ENCODE measurements at places on chromosomes 1 and 21. TPM values are rescaled to one million over a fixed set of nuclear protein-coding genes. Genes with fewer than 3 reads are reported as not detected.

- H3K4me1 ChIP-seq, result peaks cover 12% of the 10 kb centered on the region
- DNase-seq, result no peak
- no peak overlapping the region for H3K4me3 ChIP-seq
- no peak overlapping the region for H3K27ac ChIP-seq
- H3K36me3 ChIP-seq, result no peaks in the 10 kb centered on the region
Observed at GRCh38 chr1:23989263-23989662, 9.1 kb upstream of the SRSF10 start.

DNA sequence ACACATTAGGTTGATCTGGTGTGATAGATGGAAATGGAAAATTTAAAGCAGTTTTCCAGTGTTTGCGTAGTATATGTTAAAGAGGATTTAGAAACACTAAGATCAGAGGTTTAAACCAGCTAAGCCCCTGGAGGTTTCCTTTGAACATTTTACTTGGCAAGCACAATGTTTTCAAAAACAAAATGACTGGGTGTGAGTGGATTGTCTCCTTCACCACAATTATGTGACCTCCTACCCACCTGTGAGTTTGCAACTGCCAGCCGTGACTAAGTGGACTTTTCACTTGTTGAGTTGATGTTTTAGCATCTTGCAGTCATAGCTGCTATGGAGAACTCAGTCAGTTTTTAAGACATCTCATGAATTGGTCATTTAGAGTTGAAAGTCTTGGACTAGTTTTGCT is 4.7 kb downstream of the CCDC190 start:
- H3K27me3 ChIP-seq, result no peaks in the 10 kb centered on the region
- peaks cover 5% of the 10 kb centered on the region for H3K4me1 ChIP-seq
- no peak for DNase-seq

The LEFTY1 gene
- total RNA-seq, result not detected

DNA sequence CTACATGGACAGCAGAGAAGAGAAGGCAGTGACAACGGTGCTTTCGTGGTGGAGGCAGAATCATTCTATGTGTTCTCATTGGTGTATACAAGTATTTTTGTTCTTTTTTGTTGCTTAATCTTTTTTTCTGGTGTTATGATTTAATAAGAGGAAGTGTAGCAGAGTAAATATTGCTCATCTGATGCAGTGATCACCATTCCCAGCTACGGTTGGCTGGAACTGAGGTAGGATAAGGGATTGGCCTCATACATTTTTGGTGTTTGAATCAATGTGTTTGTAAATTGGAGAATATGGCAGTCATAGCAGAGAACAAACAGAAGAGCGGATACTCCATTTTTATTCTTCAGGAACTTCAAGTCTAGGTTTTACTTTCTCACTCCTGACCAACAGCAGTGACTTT is 76.6 kb downstream of the UBE2U start:
- no peak for DNase-seq
- no peaks in the 10 kb centered on the region for H3K27me3 ChIP-seq
- no peaks in the 10 kb centered on the region for H3K4me1 ChIP-seq

DNA sequence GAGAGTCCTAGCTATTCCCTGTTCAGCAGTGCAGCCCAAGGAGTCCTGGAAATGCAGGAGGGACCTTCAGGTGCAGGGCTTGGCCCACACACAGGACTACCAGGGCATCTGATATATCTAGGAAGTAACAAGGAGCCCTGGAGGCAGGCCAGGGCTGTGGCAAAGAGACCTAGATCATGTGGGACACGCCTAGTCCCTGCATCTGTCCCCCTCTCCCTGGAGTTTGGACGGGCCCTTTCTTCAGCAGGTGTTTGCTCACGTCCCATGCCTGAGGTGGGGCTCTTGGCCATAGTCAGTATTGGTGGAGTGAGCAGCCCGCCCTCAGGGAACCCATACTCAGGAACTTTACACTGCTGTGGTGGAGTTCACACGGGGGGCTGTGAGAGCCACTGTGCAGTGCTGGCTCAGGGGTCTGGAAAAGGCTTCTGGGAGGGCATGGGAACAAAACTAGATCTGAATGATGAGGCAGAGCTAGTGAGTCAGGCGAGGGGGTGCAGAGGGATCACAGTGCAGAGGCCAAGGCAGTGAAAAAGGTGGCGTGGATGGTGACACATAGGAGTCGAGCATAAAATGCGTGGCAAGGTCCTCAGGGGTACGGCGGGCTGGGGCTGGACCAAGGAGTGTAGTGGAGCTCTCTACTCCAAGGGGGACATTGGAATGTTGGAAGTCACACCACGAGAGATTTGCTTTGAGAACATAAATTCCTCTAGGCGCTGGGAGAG is 25.6 kb downstream of the TMEM53 start:
- no peak for DNase-seq
- H3K4me1 ChIP-seq, result peaks cover 52% of the 10 kb centered on the region
- H3K27ac ChIP-seq, result peak overlapping the region; percentile 92
- H3K27me3 ChIP-seq, result no peaks in the 10 kb centered on the region
- H3K4me3 ChIP-seq, result no peak overlapping the region

GRCh38 chr1:15799004-15799867 is 8.2 kb downstream of the UQCRHL start:
- H3K27ac ChIP-seq, result peak overlapping the region; percentile 75
- H3K4me1 ChIP-seq, result peaks cover 40% of the 10 kb centered on the region
- H3K4me3 ChIP-seq, result no peak overlapping the region
- H3K27me3 ChIP-seq, result no peaks in the 10 kb centered on the region
- H3K36me3 ChIP-seq, result no peaks in the 10 kb centered on the region
- DNase-seq, result peak; percentile 82

DNA sequence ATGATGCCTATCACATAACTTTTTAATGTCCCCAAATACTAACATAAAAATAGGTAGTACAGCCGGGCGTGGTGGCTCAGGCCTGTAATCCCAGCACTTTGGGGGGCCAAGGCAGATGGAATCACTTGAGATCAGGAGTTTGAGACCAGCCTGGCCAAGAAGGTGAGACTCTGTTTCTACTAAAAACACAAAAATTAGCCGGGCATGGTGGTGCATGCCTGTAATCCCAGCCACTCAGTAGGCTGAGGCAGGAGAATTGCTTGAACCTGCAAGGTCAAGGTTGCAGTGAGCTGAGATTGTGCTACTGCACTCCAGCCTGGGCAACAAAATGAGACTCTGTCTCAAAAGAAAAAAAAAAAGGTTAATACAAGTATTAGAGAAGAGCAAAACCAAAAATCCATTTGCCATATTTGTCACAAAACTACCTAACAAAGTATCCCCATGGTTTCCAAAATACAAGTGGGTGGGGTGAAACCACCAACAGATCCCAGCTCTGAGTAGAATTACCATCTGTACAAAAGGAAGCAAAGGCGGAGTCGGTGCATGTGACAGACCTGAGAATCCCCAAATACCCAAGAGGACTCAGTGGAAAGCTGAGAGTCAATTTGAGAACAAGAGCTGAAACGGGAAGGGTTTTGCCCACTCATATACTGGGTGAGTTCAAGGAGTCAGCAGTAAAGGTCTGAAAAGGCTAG is 113.2 kb downstream of the TOMM20 start:
- DNase-seq, result no peak
- no peak overlapping the region for H3K27ac ChIP-seq
- no peaks in the 10 kb centered on the region for H3K4me1 ChIP-seq
- H3K4me3 ChIP-seq, result no peak overlapping the region
- no peaks in the 10 kb centered on the region for H3K27me3 ChIP-seq

DNA sequence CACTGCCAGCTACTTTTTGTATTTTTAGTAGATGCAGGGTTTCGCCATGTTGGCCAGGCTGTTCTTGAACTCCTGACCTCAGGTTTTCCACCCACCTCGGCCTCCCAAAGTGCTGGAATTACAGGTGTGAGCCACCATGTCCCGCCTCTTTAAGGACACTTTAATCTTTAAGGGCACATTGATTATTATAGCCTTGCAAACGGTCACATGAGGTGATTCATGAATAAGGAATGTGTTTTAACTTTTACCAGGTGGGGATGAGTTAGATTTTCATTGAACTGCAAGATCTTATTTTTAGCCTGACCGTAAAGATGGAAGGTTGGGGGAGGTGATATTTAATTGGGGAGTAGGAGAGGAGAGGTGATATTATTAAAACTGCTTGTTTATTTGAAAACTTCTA is 61.9 kb downstream of the TBCE start:
- no peaks in the 10 kb centered on the region for H3K4me1 ChIP-seq
- H3K27ac ChIP-seq, result no peak overlapping the region
- no peak overlapping the region for H3K4me3 ChIP-seq
- no peaks in the 10 kb centered on the region for H3K27me3 ChIP-seq
- no peak for DNase-seq

DNA sequence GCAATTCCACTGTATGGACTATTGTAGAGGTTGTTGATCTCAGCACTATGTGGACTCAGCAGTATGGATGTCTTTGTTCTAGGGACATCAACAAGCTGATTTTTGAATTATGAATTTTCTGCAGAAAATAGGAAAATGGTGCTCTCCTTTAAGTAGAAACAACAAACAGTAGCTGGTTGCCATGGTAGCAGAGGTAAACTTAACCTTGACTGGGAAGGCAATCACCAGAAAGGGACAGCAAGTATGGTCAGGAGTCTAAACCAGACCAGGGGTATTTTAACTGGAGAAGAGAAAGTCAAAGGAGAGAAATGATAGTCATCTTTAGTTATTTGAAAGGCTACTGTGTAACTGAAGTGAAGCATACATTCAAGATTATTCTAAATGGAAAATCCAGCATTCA is 22.3 kb downstream of the WLS start:
- DNase-seq, result no peak
- no peaks in the 10 kb centered on the region for H3K36me3 ChIP-seq
- H3K27me3 ChIP-seq, result no peaks in the 10 kb centered on the region
- no peak overlapping the region for H3K27ac ChIP-seq
- H3K4me1 ChIP-seq, result peaks cover 77% of the 10 kb centered on the region

DNA sequence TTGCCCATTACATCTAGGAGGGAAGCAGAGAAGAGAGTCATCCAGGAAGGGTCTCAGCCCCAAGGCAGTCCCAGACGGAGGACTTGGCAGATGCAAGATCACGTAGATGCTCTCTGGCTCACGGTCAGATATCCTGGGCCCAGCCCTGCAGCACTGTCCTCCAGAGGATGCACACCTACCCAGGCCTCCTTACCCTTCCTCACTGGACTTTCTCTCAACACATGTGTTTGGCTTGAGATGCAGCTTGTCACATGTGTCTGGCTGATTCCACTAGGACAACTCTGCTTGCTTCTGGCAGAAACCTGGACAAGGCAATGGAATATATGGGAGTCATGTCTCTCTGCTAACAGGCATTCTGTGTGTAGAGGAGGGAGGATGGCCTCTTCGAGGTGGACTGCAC is 32.4 kb upstream of the POU3F1 start:
- H3K4me1 ChIP-seq, result no peaks in the 10 kb centered on the region
- H3K4me3 ChIP-seq, result no peak overlapping the region
- no peaks in the 10 kb centered on the region for H3K36me3 ChIP-seq
- H3K27ac ChIP-seq, result no peak overlapping the region

- H3K27ac ChIP-seq, result no peak overlapping the region
- H3K4me3 ChIP-seq, result no peak overlapping the region
- H3K36me3 ChIP-seq, result no peaks in the 10 kb centered on the region
- peaks cover 2% of the 10 kb centered on the region for H3K4me1 ChIP-seq
Observed at GRCh38 chr21:37273440-37273839, 6.3 kb upstream of the VPS26C start.

GRCh38 chr1:72394457-72394856 is 112.1 kb upstream of the NEGR1 start:
- H3K27me3 ChIP-seq, result no peaks in the 10 kb centered on the region
- no peak overlapping the region for H3K27ac ChIP-seq
- no peaks in the 10 kb centered on the region for H3K4me1 ChIP-seq
- no peaks in the 10 kb centered on the region for H3K36me3 ChIP-seq

The PRR9 gene
- total RNA-seq, result not detected

DNA sequence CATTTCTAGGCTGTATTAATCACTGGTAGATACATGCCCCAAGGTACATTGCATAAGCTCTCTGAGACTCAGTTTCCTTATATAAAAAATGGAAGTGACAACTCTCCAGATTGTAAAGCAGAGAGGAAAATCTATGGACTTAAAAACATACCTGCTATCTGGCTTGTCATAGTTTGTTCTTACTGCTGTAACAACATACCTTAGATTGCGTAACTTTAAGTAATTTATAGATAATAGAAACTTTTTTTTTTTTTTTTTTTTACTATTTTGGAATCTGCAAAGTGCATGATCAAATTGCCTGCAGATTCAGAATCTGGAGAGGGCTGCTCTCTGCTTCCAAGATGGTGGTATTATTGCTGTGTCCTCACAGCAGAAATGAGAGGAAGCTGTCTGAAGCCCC is 827.7 kb upstream of the BRINP3 start:
- no peaks in the 10 kb centered on the region for H3K27me3 ChIP-seq
- H3K27ac ChIP-seq, result no peak overlapping the region
- H3K36me3 ChIP-seq, result no peaks in the 10 kb centered on the region
- H3K4me1 ChIP-seq, result no peaks in the 10 kb centered on the region

DNA sequence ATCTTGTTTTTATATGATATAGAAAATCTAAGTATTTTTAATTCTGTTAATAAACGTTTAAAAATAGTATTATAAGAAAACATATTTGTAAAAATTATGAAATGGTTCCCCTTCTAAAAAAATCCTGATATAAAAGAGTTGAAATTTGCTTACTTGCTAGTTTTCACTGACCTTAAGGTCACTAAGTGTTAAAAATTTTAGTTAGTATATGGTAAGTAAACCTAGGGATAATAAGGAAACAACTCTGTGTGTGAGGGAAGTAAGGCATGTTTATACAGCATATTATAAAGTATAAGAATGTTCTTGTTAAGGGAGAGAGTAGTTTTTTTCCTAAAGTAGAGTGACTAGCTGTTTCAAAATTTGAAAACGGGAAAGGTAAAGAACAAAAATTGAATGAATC is 130.9 kb upstream of the LYPLAL1 start:
- DNase-seq, result no peak
- H3K27me3 ChIP-seq, result no peaks in the 10 kb centered on the region
- no peak overlapping the region for H3K27ac ChIP-seq
- H3K4me1 ChIP-seq, result no peaks in the 10 kb centered on the region
- no peak overlapping the region for H3K4me3 ChIP-seq
- no peaks in the 10 kb centered on the region for H3K36me3 ChIP-seq

DNA sequence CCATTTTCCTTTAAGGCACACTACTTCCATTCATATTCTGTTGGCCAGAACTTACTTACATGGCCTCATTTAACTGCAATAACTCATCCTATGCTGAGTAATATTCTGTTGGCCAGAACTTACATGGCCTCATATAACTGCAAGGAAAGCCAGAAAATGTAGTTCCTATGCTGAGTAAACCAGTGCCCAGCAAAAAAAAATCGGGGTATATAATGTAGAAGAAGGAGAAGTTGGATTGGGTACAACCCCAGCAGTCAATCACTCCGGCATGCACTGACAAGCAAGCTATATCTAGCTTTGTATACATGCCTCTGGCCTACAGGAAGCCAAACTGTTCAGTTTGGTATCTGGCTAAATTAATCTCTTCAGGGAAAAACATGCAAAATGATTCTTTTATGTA is 39.4 kb upstream of the PPIH start:
- H3K27me3 ChIP-seq, result no peaks in the 10 kb centered on the region
- H3K4me3 ChIP-seq, result no peak overlapping the region
- H3K36me3 ChIP-seq, result no peaks in the 10 kb centered on the region
- no peak for DNase-seq
- H3K27ac ChIP-seq, result no peak overlapping the region

The MATN1 gene
- not detected for total RNA-seq
